ENCODE measurements at places on chromosomes 5 and 9.

DNA sequence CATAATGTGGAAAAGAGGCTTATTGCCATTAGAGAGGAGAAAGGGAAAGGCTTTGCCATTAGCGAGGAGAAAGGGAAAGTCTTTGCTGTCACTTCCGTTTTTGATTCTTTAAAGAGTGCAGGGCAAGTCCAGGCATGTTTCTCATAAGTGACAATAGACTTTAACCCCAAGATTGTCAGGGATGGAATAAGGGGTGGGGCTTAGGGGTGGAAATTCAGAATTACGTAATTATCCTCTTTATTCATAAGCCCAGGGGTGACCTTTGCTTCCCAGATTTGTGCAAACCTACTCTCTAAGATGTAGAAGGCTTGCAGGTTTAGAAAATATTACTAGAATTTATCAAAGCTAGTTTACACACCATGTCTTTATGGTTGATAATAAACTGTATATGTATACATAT lies 2.3 kb upstream of the PLK2 start:
- no peak for DNase-seq

DNA sequence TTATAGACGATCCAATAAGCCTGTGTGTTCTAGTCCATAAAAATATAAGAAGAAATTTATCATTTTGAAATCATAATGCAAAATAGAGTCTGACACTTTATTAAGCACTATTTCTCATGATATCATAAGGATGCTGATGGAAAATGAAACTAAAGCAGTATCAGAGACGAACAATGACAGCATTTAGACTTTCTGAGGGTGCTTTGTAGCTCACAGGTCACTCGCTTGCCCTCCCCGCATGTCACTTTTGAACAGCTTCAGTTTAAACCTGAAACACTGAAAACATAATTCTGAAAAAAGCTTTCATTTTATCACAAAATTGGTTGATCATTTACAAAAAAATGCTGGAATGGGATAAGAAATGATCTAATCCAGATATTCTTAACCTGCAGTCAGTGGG lies 247.1 kb downstream of the EBF1 start:
- DNase-seq, result no peak

DNA sequence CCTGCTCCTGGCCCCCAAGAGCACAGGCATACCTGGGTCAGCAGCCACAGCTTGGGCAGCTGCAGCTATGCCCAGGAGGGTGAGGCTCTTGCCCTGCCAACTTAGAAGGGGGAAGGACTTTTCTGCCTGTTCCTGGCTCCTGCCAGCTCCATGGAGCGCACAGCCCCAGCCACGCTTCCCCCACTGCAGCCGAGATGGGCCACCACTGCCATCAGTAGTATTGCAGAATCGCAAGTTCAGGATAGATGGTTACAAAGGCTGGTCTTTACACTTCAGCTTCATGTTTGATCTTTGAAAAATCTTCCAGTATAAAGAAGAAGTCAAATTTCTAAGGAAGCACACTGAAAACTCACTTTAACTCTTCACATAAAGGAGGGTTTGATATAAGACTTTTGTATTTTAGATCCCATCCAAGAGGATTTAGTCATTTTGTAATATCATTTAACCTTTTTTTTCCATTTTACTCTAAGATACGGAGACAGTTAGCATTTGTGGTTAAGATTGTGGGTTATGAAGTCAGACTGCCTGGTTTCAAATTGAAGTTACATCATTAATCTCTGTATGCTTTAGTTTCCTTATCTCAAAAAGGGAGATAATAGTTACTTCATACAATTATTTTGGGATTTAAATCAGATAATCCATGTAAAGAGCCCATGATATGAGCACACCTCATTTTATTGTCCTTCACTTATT lies 81.8 kb downstream of the NLN start:
- no peak for DNase-seq

- no peak for DNase-seq
Measured at GRCh38 chr5:61285531-61285930, 46.5 kb upstream of the ZSWIM6 start.

- no peak for DNase-seq
Measured at GRCh38 chr9:2448193-2448738, 173.3 kb upstream of the VLDLR start.

- no peak for DNase-seq
Measured at GRCh38 chr5:74032617-74033016, 406.6 kb downstream of the ARHGEF28 start.

GRCh38 chr5:132428484-132429462 lies 59.3 kb downstream of the SLC22A5 start:
- no peak for DNase-seq

DNA sequence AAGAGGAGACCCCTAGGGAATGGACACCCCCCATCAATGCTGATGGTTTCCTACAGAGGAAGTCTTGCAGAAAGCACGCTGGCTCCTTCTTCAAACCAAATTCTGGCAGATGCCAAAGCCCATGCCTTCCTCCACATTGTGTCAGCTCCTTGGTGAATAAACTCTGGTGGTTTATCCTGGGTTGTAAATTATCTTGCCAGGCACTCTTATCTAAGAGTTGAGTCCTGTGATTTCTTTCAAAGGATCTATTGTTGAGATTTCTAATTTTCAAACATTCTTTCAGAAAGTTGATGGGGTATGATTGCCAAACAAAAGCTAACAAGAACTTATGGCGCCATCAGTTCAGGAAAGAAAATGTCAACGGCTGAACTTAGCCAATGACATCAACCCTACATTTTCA lies 160.4 kb downstream of the NSG2 start:
- no peak for DNase-seq

DNA sequence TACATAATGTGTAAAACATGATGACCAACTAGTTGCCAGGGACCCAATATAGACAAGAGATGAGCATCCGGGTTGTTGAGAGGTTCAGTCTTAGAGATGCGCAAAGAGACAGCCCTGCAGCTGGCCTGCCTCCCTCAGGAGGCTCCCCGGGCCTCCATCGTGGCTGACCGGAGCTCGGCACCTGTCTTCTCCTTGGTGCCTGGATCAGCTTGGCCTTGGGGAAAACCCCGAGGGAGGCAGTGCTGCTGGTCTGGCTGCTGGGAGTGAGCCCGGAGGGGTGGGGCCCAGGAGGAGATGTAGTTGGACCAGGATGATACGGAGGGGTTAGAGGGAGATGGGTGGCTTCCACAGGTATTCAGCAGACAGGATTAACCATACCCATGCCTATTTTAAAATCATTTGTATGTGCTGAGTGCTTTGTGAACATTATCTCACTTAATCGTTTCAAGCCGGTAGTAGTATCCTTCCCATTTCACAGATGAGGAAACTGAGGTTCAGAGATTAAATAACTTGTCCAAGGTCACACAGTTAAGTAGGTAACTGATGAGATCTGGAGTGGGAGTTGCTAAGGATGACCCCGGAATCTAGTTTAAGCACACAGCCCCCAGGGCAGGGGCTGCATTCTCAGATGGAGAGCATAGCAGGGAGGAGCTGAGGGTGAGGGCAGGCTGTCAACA lies 173.8 kb downstream of the COL23A1 start:
- no peak for DNase-seq

GRCh38 chr9:133494636-133495326 lies 15.9 kb upstream of the SLC2A6 start:
- no peak for DNase-seq

DNA sequence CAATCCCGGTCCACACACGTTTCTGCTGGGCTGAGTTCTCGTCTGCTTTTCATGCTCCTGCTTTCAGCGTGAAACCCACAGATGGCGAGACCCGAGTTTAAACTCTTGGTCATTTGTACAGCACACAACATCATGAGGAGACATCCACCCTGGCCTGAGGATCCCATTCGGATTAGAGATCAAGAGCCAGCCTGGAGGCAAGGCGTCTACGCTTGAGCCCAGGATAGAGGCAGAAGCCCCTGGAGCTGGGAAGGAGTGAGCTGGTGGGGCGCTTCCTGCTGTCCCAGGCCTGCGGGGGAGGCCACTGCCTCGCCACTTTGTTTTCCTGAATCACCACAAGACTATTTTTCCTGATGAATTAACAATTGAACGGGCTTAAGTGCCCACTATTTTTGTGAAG lies 281.9 kb upstream of the IRX4 start:
- DNase-seq, result no peak

GRCh38 chr9:650362-650761 lies 191.1 kb upstream of the DMRT1 start:
- no peak for DNase-seq

- DNase-seq, result no peak
Measured at GRCh38 chr9:98401140-98402018, 145.9 kb upstream of the TBC1D2 start.

DNA sequence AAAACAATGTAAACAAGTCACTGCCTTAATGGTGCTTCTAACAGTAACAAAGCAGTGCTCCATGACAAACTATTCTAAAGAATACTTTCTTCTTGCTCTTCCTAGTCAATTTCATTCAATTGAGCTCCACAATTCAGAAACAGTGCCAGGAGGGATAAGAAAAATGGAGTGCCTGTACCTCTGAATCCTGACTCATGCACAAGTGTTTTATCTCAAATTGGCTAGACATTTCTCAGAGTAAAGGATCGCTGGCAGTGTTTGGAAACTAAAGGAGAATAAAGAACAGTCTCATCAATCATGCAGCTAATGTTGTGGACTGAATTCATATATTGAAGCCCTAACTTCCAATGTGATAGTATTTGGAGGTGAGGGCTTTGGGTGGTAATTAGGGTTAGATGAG lies 27.6 kb downstream of the SLC25A51 start:
- no peak for DNase-seq

DNA sequence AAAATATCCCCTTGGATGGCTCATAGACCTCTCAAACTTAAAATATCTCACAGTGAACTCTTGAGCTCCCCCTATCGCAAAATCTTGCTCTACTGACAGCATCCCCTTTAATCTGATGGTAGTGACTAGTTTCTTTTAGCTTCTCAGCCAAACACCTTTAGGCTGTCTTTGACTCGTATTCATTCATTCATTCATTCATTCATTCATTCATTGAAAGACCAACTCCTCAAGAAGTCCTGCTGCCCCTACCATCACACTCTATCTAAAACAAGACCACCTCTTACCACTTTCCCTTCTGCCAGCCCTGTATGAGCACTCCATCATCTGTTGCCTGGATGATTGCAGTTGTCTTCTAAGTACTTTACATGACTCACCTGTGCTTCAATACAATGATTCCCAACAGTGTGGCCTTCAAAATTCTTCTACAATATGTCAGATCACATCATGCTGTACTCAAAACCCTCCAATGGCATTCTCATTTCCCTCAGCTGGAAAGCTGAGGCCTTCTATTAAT lies 46.8 kb downstream of the ITGA2 start:
- DNase-seq, result no peak

DNA sequence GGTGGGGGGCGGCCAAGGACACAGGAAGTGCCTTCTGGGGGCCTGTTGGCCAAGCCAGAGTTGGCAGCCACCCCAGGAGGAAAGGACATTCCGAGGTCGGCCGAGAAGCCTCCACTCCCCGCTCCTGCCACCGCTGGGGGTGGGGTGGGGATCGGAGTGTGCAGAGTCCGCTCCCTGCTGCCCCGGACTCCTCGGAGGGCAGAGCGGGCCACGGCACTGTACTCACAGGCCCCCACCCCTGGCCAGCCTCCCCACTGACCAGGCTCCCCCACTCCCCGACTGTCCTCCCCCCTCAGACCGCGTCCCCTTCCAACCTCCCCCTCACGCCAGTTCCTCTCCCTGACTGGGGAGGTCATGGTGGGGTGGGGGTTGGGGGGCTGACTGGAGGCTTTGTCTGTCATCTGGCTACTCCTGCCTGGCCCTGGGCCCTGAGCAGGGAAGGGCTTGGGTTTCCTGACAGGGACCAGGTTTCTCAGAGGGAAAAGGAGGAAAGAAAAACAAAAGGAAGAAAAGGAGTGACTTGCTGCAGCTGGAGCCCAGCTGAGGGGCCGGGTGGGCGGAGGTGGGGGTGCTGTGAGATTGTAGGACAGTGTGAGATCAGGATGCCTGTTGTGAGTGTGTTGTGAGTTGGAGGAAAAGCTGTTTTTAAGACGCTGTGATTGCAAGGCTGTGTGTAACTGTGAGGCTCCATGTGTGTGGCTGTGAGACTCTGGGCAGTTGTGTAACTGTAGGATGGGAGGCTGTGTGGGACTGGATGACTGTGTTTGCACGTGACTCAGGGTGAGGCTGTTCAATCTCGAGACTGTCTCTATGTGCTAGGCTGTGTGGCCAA lies 29.7 kb downstream of the CNTFR start:
- DNase-seq, result no peak

DNA sequence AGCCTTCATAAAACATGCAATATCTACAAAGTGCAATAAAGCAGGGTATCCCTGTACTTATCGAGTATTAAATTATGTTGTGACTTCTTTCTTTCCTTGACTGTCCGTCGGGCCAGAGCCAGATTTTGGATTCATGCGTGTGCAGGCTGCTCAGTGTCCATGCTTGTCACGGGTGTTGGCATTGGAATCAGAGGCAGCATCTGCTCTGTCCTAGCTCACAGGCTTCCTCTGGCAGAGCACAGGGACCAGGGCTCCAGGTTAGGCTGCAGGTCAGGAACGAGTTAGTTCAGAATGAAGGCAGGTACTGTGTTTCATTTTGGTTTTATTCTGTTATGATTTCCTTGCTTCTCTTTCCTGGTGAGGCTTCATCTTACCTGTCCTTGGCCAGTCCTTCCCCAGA lies 249.8 kb downstream of the AUH start:
- no peak for DNase-seq

DNA sequence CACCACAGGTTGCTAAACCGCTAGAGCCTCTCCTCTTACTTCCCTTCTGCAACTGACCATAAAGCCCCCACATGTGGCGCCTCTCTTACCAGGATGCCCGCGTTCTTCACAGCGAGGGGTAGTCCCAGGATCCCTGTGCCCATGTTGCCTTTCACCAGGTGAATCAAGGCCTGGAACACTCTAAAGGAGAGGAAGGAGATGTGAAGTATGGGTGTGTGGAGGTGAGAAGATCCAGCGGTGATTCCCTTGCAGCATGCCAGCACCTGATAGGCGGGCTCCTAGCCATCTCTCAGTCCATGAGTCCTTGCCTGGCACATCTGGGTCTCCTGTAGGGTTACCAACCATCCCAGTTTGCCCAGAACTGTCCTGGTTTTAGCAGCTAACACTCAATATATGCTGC lies 3.3 kb downstream of the SLC36A2 start:
- DNase-seq, result no peak

DNA sequence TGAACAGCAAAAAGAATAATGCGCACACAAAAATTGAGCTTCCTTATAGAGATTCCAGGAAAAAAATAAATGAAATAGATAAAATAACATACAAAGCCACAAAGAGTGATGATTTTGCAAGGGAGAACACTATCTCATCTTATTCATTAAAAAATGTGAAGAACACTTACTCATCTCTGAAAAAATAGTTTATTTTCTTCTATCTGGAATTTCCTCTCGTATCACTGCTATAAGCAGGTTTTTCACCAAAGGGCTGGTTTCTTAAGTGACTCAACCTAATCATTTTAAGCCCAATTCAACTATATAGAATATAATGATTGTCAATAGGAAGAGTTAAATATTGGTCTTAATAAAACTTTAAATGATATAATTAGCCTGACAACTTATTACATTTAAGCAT lies 504.9 kb downstream of the NR2F1-AS1 start:
- no peak for DNase-seq

DNA sequence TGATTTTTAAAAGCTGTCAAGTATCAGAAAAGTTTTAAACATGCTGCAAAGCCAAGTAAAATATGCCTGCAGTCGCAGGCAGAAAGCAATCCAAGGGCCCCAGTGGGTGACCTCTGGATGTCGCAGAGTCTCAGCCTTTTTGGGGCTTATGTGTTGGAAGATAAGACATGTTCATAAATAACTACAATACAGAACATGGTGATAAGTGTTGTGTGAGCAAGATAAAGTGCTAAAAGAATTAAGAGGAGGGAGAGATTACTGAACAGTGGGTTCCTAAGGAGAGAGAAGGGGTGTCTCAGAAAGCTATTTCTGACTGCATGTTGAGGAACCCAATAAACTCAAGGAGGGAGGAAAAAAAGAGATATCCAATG lies 78.9 kb upstream of the ADRB2 start:
- DNase-seq, result no peak

GRCh38 chr9:95067897-95068296 lies 249.6 kb downstream of the FANCC start:
- DNase-seq, result no peak

All from substantia nigra (tissue), 51 donors.